PC-3 (cell line): ENCODE measurements at places on chromosomes 2 and 18. TPM values are rescaled to one million over a fixed set of nuclear protein-coding genes. Genes with fewer than 3 reads are reported as not detected.
A peak's percentile ranks its signal among the peaks of the same experiment; 100 is the strongest.

- H3K27ac ChIP-seq, result no peak overlapping the region
- H3K4me3 ChIP-seq, result no peak overlapping the region
- no peaks in the 10 kb centered on the region for H3K4me1 ChIP-seq
- no peaks in the 10 kb centered on the region for H3K36me3 ChIP-seq
- DNase-seq, result peak; percentile 48
Measured at GRCh38 chr2:74250189-74250631, 51.8 kb downstream of the MTHFD2 start.

- no peaks in the 10 kb centered on the region for H3K27me3 ChIP-seq
- H3K4me1 ChIP-seq, result peaks cover 60% of the 10 kb centered on the region
- H3K36me3 ChIP-seq, result no peaks in the 10 kb centered on the region
Measured at GRCh38 chr2:14752295-14752694, 119.8 kb downstream of the LRATD1 start.

DNA sequence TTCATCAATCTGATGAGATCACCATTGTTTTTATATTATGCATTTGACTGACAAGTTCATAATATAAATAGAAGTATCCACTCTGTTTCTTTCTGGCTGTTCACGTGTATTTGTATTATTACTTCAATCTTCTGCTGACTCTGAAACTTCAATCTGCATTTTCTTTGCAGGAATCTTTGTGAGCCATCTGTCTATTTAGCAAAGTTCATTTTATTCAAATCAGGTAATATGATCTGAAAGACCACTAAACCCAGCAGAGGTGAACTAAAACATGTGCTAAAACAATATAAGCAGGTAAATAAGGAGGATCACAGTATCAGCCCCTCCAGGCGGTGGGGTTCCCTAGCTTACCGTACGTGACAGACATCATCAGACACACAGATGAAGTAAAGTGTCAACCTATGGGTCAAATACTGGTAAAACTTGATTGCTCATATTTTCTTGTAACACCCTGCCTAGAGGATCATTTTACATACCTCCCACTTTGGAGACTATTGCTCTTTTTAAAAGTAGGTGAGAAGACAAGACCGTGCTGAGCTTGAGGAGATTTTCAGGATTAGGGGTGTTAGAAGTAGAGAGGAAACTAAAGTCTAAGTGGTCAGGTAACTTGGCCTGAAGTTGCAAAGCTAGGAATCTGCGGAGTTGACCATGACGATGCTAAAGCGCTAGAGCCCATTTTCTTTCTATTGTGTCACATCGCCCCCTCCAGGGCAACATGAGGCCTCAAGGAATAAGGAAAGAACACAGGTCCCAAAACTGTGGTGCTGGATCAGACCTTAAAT lies 9.0 kb downstream of the DTNB start:
- peak; percentile 80 for DNase-seq
- peak overlapping the region; percentile 12; the same call in 1 of the 2 replicates for H3K27ac ChIP-seq
- H3K36me3 ChIP-seq, result no peaks in the 10 kb centered on the region
- peaks cover 11% of the 10 kb centered on the region for H3K4me1 ChIP-seq

TXNDC9 gene
- total RNA-seq, result 40.7 and 51.5 TPM in 2 replicates

- H3K27ac ChIP-seq, result no peak overlapping the region
- H3K27me3 ChIP-seq, result no peaks in the 10 kb centered on the region
- no peak for DNase-seq
- no peaks in the 10 kb centered on the region for H3K36me3 ChIP-seq
- H3K4me3 ChIP-seq, result no peak overlapping the region
Measured at GRCh38 chr2:207802650-207803049, 32.9 kb upstream of the FZD5 start.
